ENCODE measurements at places on chromosomes 5 and 9.

- no peaks in the 10 kb centered on the region for H3K27me3 ChIP-seq
- H3K36me3 ChIP-seq, result peaks cover 4% of the 10 kb centered on the region
- DNase-seq, result no peak
- no peaks in the 10 kb centered on the region for H3K4me1 ChIP-seq
- H3K27ac ChIP-seq, result no peak overlapping the region
These were observed 44.6 kb upstream of the NFIB start for GRCh38 chr9:14358523-14358922.

- peaks cover 4% of the 10 kb centered on the region for H3K36me3 ChIP-seq
- peaks cover 32% of the 10 kb centered on the region for H3K4me1 ChIP-seq
- no peaks in the 10 kb centered on the region for H3K27me3 ChIP-seq
- H3K4me3 ChIP-seq, result no peak overlapping the region
- no peak for DNase-seq
These were observed 37.6 kb downstream of the ELL2 start for GRCh38 chr5:95923918-95924544.

GRCh38 chr5:124446120-124446519 is 300.3 kb downstream of the ZNF608 start:
- DNase-seq, result no peak
- no peaks in the 10 kb centered on the region for H3K36me3 ChIP-seq
- peaks cover 31% of the 10 kb centered on the region for H3K4me1 ChIP-seq
- no peak overlapping the region for H3K4me3 ChIP-seq
- H3K27ac ChIP-seq, result no peak overlapping the region

- no peaks in the 10 kb centered on the region for H3K36me3 ChIP-seq
- no peak overlapping the region for H3K27ac ChIP-seq
- no peak overlapping the region for H3K4me3 ChIP-seq
- H3K27me3 ChIP-seq, result peaks cover 2% of the 10 kb centered on the region
- no peak for DNase-seq
These were observed 103.2 kb downstream of the MACROH2A1 start for GRCh38 chr5:135295852-135296251.

- DNase-seq, result no peak
- H3K27ac ChIP-seq, result no peak overlapping the region
- no peak overlapping the region for H3K4me3 ChIP-seq
- peaks cover 2% of the 10 kb centered on the region for H3K27me3 ChIP-seq
These were observed 34.9 kb downstream of the SYK start for GRCh38 chr9:90836411-90837080.

- H3K27me3 ChIP-seq, result no peaks in the 10 kb centered on the region
- H3K4me3 ChIP-seq, result peak overlapping the region; percentile 82
- DNase-seq, result no peak
- peaks cover 3% of the 10 kb centered on the region for H3K36me3 ChIP-seq
- peak overlapping the region; percentile 77 for H3K27ac ChIP-seq
These were observed 998 bp downstream of the SRP19 start for GRCh38 chr5:112862085-112862484.

- no peak overlapping the region for H3K27ac ChIP-seq
- no peak overlapping the region for H3K4me3 ChIP-seq
- no peaks in the 10 kb centered on the region for H3K4me1 ChIP-seq
- H3K36me3 ChIP-seq, result no peaks in the 10 kb centered on the region
These were observed 1711.9 kb upstream of the CDH9 start for GRCh38 chr5:28750251-28750650.

DNA sequence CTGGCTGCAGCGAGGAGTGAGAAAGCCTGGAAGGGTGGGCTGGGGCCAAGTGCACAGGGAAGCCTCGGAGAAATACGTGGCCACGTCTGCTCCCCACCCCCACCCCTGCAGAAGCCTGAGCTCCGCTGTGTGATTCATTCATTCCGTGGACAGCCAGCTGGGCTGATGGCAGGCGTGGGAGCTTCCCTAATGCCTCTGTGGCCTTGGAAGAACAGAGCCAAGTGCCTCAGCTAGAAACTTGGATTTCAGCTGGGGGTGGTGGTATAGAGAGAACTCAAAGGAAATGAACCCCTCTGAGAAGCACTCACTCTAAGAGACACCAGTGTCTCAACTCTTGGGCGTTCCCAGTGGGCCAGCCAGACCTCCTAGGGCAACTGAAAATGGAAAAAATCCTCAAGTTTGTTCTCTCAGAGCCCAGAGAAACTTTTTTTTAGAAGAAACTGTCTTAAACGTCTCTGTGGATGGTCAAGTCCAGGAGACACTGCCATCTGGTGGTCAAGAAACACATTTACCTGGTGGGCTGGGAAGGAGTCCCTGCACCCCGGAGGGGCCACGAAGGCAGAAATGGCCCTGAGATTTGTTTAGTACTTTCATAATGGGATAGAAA is 18.0 kb downstream of the ATOX1 start:
- H3K4me1 ChIP-seq, result peaks cover 18% of the 10 kb centered on the region
- H3K27ac ChIP-seq, result peak overlapping the region; percentile 62
- H3K27me3 ChIP-seq, result no peaks in the 10 kb centered on the region
- no peaks in the 10 kb centered on the region for H3K36me3 ChIP-seq
- DNase-seq, result peak; percentile 73

GRCh38 chr9:25813478-25813877 is 135.2 kb upstream of the TUSC1 start:
- no peak for DNase-seq
- no peaks in the 10 kb centered on the region for H3K36me3 ChIP-seq
- H3K4me3 ChIP-seq, result no peak overlapping the region
- H3K27ac ChIP-seq, result no peak overlapping the region
- no peaks in the 10 kb centered on the region for H3K4me1 ChIP-seq

GRCh38 chr5:100827481-100827889 is 75.6 kb downstream of the ST8SIA4 start:
- H3K36me3 ChIP-seq, result no peaks in the 10 kb centered on the region
- no peak overlapping the region for H3K4me3 ChIP-seq
- no peak for DNase-seq
- H3K27ac ChIP-seq, result no peak overlapping the region
- no peaks in the 10 kb centered on the region for H3K27me3 ChIP-seq

DNA sequence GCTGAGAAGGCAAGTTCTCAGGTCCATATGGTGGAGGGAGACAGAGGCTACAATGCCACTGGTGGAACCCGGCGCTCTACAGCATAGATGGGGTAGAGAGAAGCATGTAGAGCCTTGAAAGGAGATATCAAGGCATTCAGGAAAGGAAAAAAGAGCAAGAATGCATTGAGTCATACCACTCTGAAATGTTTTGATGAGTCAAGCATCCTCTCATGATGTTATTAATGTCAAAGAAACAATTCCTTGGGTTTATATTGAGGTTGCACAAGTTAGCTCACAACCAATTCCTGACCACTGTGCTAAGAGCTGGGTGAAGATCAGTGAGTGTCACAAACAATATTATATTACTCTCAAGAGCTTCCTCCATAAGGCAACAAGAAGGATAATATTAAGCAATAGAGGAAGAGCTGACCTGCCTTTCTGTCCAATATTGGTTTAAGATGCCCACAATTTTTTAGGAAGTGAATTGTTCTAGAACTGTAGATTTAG is 178.0 kb downstream of the RFK start:
- no peak overlapping the region for H3K4me3 ChIP-seq
- H3K27ac ChIP-seq, result no peak overlapping the region
- no peaks in the 10 kb centered on the region for H3K4me1 ChIP-seq
- no peaks in the 10 kb centered on the region for H3K27me3 ChIP-seq
- DNase-seq, result no peak

- H3K27me3 ChIP-seq, result no peaks in the 10 kb centered on the region
- no peaks in the 10 kb centered on the region for H3K4me1 ChIP-seq
These were observed 42.8 kb downstream of the WDR41 start for GRCh38 chr5:77449277-77449676.

- H3K36me3 ChIP-seq, result no peaks in the 10 kb centered on the region
- DNase-seq, result no peak
- H3K4me3 ChIP-seq, result no peak overlapping the region
- no peaks in the 10 kb centered on the region for H3K27me3 ChIP-seq
- H3K4me1 ChIP-seq, result peaks cover 10% of the 10 kb centered on the region
These were observed 76.2 kb downstream of the STK10 start for GRCh38 chr5:172111852-172112225.

DNA sequence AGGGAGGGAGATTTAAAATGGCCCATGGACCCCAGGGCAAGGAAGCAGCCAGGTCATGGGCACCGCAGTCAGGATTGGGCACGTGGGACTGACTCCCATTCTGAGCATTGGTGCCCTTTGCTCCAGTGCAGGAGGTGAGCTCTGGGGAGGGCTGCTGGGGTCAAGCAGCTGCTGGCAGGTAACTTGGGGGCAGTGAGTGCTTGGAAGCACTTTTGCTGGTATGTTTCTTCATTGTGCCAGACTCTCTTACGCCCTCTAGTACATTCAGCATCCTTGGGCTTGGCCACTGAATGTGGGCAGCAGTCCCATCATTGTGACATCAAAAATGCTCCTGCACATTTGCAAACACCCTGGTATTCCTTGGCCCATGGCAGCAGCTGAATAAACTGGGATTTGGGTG is 32.7 kb downstream of the PRRC2B start:
- H3K4me1 ChIP-seq, result peaks cover 46% of the 10 kb centered on the region
- H3K36me3 ChIP-seq, result peaks cover 15% of the 10 kb centered on the region
- no peaks in the 10 kb centered on the region for H3K27me3 ChIP-seq
- DNase-seq, result peak; percentile 69
- H3K27ac ChIP-seq, result no peak overlapping the region
- no peak overlapping the region for H3K4me3 ChIP-seq

DNA sequence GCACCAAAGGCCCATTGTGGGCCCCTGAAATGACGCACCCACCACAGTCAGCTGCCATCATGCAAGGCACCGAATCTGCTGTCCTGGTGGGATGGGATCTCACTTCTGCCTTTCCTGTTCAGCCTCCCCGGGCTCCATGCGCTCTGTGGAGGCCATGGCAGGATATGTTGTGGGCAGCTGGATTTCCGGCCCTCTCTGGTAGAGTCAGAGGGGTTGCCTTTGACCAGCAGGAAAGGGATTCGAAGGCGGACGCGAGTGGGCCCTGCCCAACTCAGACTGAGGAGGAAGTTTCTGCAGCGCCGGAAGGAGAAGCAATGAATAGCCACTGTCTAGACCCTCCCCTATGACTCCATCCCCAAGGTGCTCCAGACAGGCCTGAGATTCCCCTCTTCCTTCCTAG is 35.5 kb downstream of the GADD45G start:
- peak overlapping the region; percentile 51 for H3K4me3 ChIP-seq
- no peaks in the 10 kb centered on the region for H3K36me3 ChIP-seq
- H3K4me1 ChIP-seq, result peaks cover 42% of the 10 kb centered on the region
- peak; percentile 34 for DNase-seq

GRCh38 chr5:71701407-71701806 is 17.7 kb upstream of the CARTPT start:
- H3K36me3 ChIP-seq, result no peaks in the 10 kb centered on the region
- no peak for DNase-seq
- peaks cover 2% of the 10 kb centered on the region for H3K27me3 ChIP-seq
- H3K4me3 ChIP-seq, result no peak overlapping the region

- peaks cover 22% of the 10 kb centered on the region for H3K4me1 ChIP-seq
- H3K36me3 ChIP-seq, result no peaks in the 10 kb centered on the region
- no peak overlapping the region for H3K4me3 ChIP-seq
- no peak overlapping the region for H3K27ac ChIP-seq
- no peaks in the 10 kb centered on the region for H3K27me3 ChIP-seq
These were observed 929 bp upstream of the PLPP6 start for GRCh38 chr9:4661165-4661564.

DNA sequence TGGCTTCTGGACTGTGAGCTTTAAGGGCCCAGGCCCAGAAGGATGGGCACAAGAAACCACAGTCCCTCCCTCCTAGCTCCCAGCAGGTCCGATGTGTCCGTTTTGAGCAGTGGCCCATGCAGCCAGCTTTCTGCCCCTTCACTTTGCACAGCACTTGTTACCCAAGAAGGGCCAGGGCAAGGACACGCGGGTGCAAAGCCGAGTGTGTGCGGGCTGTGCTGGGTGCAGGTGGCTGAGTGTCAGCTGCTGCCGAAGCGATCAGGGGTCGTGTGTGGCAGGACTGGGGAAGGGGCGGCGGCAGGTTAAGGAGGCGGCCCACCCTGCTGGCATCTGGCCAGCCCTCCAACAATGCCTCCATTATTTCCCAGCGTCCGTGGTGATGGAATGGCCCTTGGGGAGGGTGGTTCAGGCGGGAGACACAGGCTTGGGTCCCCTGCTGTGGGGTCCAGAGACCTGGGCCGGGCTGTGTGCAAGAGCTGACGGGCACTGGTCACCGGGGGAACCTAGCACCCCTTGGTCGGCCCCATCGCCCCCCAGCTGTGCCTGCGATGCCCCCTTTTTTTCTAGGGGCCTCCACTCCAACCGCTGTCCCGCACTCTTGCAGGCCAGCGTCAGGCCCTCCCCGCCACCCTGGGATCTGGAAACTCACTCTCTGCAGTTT is 653 bp downstream of the LHX3 start:
- no peak overlapping the region for H3K27ac ChIP-seq
- no peak overlapping the region for H3K4me3 ChIP-seq
- peaks cover 64% of the 10 kb centered on the region for H3K27me3 ChIP-seq
- DNase-seq, result no peak

- DNase-seq, result no peak
- no peak overlapping the region for H3K4me3 ChIP-seq
- no peaks in the 10 kb centered on the region for H3K36me3 ChIP-seq
- H3K4me1 ChIP-seq, result peaks cover 20% of the 10 kb centered on the region
These were observed 483.7 kb downstream of the RAB3C start for GRCh38 chr5:59066367-59067163.

- no peak overlapping the region for H3K4me3 ChIP-seq
- H3K4me1 ChIP-seq, result no peaks in the 10 kb centered on the region
- DNase-seq, result no peak
- H3K27ac ChIP-seq, result no peak overlapping the region
- H3K27me3 ChIP-seq, result peaks cover 48% of the 10 kb centered on the region
These were observed 5.9 kb downstream of the COL5A1 start for GRCh38 chr9:134647359-134648080.

DNA sequence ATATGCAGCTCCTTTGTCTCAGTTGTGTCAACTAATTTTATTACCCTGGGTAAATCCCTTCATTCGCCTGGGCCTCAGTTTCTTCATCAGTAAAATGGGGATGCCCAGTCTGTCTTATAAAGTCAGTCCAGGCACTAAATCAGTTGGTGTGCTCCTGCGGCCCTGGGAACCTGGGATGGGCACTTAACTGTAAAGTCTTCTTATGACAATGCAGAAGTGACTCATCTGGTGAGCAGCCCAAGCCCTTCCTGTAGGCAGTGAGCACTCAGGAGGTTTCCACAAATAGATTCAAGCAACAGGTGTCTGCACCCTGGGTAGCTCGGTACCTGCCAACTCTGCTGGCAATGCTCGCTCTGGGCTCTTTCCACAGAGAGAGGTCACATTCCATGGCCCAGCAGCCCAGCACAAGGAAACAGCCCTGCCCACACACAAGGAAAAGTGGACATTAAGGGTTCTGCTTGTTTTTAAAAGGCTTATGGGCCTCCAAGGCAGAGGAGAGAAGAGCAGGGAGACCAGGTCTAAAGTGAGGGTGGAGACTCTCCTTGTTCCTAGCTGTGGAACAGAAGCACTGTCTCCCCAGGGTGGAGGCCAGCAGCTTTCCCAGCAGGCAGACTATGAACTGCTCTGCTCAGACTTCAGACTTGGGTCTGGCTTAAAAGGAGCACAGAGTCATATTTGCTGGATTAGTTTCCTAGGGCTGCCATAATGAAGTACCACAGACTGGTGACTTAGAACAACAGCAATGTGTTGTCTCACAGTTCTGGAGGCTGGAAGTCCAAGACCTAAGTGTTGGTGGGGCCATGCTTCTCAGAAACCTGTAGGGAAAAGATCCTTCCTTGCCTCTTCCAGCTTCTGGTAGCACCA is 89.7 kb upstream of the ADRA1B start:
- H3K27me3 ChIP-seq, result no peaks in the 10 kb centered on the region
- no peaks in the 10 kb centered on the region for H3K36me3 ChIP-seq
- peak overlapping the region; percentile 91 for H3K27ac ChIP-seq
- H3K4me3 ChIP-seq, result no peak overlapping the region

Measured in psoas muscle (tissue), 8 donors.